ENCODE measurements at places on chromosomes 2 and 18. TPM values are rescaled to one million over a fixed set of nuclear protein-coding genes. Genes with fewer than 3 reads are reported as not detected.

The ST6GAL2 gene
- total RNA-seq, result 0.81 TPM

The LIMS2 gene
- total RNA-seq, result 31.0 TPM

The PCARE gene
- total RNA-seq, result not detected

The RFX8 gene
- not detected for total RNA-seq

The LYPD6 gene
- 0.25 TPM for total RNA-seq

The IL1R1 gene
- 39.0 TPM for total RNA-seq

The CPO gene
- 0.38 TPM for total RNA-seq

The GNAL gene
- 1.3 TPM for total RNA-seq

The CD8B gene
- 0.45 TPM for total RNA-seq

The DLGAP1 gene
- 0.48 TPM for total RNA-seq

The CXCR4 gene
- 2.0 TPM for total RNA-seq

The IL36A gene
- total RNA-seq, result not detected

The MEP1B gene
- total RNA-seq, result 1.3 TPM

The NCKAP5 gene
- total RNA-seq, result 4.6 TPM

The CENPA gene
- total RNA-seq, result 0.33 TPM

The VWA3B gene
- 0.18 TPM for total RNA-seq

The SIX3 gene
- total RNA-seq, result not detected

The SLC5A7 gene
- not detected for total RNA-seq

The SEC11C gene
- total RNA-seq, result 94.7 TPM

The NEU2 gene
- not detected for total RNA-seq

All from left lobe of liver (tissue), 2 donors.